NB4 (cell line): ENCODE measurements at places on chromosomes 5 and 9.

- no peak for DNase-seq
Measured at GRCh38 chr9:72875221-72875620, 77.6 kb downstream of the ALDH1A1 start.

DNA sequence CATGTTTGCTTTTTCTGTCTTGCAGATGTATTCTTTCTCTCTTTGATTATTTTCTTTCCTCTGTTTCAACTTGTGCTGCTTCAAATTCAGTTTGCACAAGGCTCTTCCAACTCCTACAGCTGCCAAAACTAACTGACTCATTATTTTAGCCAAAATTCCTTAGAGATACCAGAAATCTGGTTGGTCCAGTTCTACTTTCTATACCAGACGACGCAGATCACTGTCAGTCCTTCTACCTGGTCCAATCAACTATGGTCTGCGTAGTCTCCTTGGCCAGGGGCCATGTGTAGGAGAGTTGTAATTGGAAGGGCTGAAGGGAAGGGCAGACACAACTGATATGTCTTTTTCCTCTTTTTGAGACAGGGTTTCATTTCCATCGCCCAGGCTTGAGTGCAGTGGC is 51.9 kb upstream of the JAK2 start:
- no peak for DNase-seq

DNA sequence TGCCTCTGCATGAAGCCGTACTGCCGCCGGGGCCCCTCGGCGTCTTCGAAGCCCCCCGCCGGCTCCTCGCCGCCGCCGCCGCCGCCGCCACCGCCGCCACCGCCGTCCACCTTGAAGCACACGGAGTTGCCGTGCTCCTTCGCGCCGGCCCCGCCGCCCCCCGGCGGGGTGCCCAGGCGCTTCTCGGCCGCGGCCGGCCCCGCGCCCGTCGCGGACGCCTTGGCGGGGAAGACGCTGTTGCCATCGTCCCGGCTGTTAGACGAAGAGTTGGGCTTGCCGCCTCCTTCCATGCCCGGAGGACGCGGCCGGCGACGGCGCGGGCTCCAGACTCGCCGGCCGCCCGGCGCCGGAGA is 400 bp downstream of the HCN1 start:
- DNase-seq: no peak

DNA sequence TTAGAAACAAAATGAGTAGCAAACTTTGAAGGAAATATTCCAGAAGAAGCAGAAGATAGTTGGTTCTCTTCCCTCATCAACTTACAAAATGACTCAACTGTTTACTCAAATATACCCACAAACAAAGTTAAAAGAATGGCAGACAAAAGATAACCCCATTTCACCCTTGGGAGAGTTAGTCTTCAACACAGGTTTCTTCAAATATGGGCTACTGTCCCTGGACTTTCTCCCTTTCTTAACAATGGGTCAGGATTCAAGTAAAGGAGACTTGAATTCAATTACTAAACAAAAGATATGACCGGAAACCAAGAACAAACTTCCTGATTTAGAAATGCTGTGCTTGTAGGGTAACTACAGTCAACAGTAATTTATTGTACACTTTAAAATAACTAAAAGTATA is 14.2 kb downstream of the RFX3 start:
- DNase-seq: peak; percentile 39

DNA sequence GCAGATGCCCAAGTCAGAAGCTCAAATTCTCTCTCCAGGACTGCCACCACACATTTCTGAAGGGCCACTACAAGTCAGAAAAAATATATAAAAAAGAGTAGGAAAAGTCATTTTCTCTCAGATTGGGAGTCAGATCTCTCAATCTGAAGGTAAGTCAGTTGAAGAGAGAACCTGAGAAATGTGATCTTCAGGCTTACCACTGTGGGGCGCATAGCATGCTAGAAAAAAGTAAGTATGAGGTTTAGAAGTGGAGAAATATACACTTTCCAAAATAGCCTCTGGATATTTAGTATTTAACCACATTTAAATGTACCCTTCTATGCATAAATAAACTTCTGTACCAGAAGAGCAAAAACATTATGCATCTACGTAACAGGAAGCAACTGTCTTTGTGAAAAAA is 800.7 kb upstream of the CTNND2 start:
- DNase-seq: peak; percentile 4

DNA sequence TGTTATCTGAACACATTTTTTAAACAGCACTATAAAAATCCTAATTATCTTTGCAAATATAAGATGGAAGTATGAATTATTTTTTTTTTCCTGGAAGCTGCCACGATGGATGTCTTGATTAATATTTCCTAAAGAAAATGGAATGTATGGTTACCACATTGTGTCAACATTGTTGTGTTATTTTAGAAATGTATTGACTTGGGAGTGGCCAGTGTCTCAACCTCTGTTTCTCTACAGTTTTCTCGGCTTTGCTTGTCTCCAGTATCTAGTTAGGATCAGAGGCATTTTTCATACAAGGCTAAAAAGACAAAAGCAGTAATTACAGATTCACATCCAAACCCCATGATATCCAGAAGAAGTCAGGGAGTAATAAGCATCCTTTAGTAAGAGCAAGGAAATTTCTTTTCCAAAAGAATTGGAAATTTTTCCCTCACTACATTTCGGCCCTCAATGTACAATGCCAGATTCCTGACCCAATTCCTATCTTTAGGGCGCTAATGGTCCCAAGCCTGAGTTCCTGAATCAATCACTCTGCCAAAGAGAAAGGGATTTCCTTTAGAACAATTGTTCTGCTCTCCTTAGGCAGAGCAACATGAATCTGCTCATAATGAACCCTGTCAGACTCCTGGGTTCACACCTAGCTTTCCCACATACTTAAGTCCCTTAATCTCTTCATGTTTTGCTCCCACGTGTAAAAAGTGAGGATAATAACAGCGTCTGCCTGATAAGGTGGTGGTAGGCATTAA is 111.7 kb downstream of the EDIL3 start:
- no peak for DNase-seq

- DNase-seq: no peak
Measured at GRCh38 chr5:135309391-135310327, 89.4 kb downstream of the MACROH2A1 start.

GRCh38 chr5:122202952-122203351 is 73.6 kb downstream of the ZNF474 start:
- no peak for DNase-seq
